ENCODE measurements at places on chromosomes 3 and 15. TPM values are rescaled to one million over a fixed set of nuclear protein-coding genes. Genes with fewer than 3 reads are reported as not detected.

Gene PAQR5
- 123 TPM for total RNA-seq

Gene CFAP91
- 0.27 TPM for total RNA-seq

Gene ZNF770
- total RNA-seq = 21.3 TPM

Gene LRTM1
- not detected for total RNA-seq

Gene SLC51A
- total RNA-seq = not detected

Gene PKM
- total RNA-seq = 3,487 TPM

Gene SPINT1
- total RNA-seq = 0.85 TPM

Gene P3H2
- total RNA-seq = 42.0 TPM

Gene SAMD7
- not detected for total RNA-seq

Gene FEZF2
- total RNA-seq = not detected
